NCI-H1436 (cell line): ENCODE measurements at places on chromosomes 1 and 21.

- no peak for DNase-seq
These were observed 73.3 kb downstream of the CACNA1E start for GRCh38 chr1:181556631-181557030.

DNA sequence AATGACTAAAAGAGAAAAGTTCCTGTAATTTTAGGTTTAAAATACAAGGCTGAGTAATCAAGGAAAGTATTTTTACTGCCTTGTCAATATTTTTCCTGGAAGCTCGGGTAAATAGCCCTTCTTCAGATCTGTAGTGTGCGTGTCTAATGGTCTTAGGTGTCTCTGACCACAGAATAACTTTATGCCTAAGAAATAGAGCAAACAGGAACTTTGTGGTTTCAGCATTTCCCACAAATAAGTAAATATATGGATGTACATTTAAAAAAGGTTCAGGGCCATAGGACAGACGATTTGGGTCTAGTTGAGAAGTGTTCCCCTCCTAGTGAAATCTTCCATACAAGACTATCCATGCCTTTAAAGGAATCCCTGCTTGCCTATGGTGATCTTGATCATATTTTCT, 107.0 kb downstream of the ZC3H11B start:
- DNase-seq, result no peak

GRCh38 chr1:221350091-221350490, 391.8 kb downstream of the DUSP10 start:
- no peak for DNase-seq

DNA sequence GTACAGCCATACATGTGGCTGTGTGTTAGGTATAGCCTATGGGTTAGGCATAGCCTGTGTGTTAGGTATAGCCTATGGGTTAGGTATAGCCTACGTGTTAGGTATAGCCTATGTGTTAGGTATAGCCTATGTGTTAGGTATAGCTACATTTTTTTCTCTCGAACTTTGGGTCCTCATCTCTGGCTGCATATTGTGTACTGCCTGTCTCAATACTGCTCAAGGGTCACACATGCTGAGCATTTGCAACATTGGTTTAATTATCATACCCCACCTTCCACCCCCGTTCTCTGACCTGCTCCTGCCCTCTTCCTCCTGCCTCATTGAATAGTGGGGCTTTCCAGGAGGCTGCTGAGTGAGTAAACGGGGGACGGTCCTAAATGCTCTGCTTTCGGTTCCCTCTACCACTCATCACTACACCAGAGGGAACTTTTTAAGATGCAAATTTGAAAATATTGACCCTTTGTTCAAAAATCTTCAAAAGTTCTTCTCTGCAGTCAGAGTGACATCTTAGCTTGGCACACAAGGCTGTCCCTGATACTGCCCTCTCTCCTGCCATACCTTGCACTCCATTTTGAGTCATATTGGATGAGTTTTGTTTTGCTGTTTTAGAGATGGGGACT, 17.8 kb downstream of the OR2B11 start:
- DNase-seq, result no peak

DNA sequence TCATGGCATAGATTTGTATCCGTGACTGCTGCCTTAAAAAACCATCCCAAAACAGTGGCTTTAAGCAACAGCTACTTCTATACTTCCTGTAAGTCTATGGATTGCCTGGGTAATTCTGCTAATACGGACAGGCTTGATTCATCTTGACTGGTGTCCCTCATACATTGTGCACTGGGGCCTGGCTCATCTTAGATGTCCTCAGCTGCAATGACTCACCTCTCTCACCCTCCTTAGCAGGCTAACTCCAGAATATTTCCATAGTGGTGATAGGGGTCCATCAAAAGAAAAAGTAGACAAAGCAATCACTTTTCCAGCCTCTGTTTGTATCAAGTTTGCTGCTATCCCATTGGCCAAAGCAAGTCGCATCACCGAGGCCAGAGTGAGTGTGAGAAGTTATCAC, 409.1 kb upstream of the KAZN start:
- DNase-seq, result no peak

DNA sequence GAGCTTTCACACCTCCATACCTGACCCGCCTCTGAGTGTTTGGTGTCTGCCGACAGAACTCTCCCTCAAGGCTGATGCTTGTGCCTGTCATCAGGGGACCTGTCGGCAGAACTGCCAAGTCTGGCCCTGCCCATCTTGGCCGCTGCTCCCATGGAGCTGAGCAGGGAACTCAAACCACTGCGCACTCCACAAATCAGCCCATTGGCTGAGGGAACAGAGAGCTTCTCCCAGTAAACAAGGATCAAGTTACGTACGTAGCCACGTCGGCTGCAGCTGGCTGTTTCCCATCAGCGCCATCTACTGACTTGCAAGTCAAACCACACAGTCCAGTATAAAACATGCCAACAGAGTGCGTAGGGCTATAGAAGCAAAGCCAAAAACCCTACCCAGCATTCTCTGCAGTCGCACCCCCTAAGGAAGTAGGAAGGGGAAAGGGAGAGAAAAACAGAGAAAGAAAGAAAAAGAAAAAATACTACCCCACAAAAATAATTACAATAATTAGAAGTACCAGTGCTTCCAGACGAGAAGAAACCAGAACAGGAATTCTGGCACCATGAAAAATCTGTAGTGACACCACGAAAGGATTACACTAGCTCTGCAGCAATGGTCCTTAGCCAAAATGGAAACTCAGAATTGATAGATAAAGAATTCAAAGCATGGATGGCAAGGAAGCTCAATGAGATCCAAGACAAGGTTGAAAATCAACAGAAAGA, 13.1 kb downstream of the KRTAP13-1 start:
- peak; percentile 49 for DNase-seq
